ENCODE measurements at places on chromosomes 1 and 21. TPM values are rescaled to one million over a fixed set of nuclear protein-coding genes. Genes with fewer than 3 reads are reported as not detected.

Gene MOB3C
- 8.9 TPM for total RNA-seq

Gene PYHIN1
- not detected for total RNA-seq

Gene RPS6KC1
- 10.0 TPM for total RNA-seq

Gene RAD54L
- total RNA-seq: 33.1 TPM

Gene MYBPH
- total RNA-seq: not detected

Gene S100A12
- total RNA-seq: 5.3 TPM

Gene FAM167B
- not detected for total RNA-seq

Gene AGT
- not detected for total RNA-seq

Gene NOC2L
- 115 TPM for total RNA-seq

Gene S100A6
- total RNA-seq: 2,657 TPM

Gene ESRRG
- total RNA-seq: not detected

Gene MPZ
- total RNA-seq: 2.2 TPM

Gene TCEA3
- total RNA-seq: 4.4 TPM

Gene KRTAP11-1
- not detected for total RNA-seq

Gene HES2
- total RNA-seq: 173 TPM

Gene CPTP
- total RNA-seq: 41.8 TPM

Gene DFFA
- 46.9 TPM for total RNA-seq

Gene HUNK
- 0.07 TPM for total RNA-seq

Gene DYNLT4
- not detected for total RNA-seq

Gene LEMD1
- total RNA-seq: not detected

Gene HLX
- total RNA-seq: 0.42 TPM

Gene TAS1R1
- not detected for total RNA-seq

Gene IL20
- not detected for total RNA-seq

Gene C1orf141
- total RNA-seq: not detected

Gene OR2L2
- total RNA-seq: not detected

Gene PPP2R5A
- total RNA-seq: 20.8 TPM

Gene CHODL
- total RNA-seq: 0.28 TPM

Gene NBPF8
- 2.5 TPM for total RNA-seq

Gene COQ8A
- 4.7 TPM for total RNA-seq

Data from airway epithelial cell (primary cell).